Activated T-helper 1 cell treated with anti-CD3 and anti-CD28 coated beads, Interleukin-12 subunit alpha, Interleukin-12 subunit beta, Interleukin-2, Interleukin-4 antibody, amounts not matched to agents 30 ng/mL and 10 ng/mL and 1 ng/mL, durations not matched to agents 14 hours and 24 hours and 36 hours (primary cell): ENCODE measurements at places on chromosomes 6 and 20.
A peak's percentile ranks its signal among the peaks of the same experiment; 100 is the strongest.

DNA sequence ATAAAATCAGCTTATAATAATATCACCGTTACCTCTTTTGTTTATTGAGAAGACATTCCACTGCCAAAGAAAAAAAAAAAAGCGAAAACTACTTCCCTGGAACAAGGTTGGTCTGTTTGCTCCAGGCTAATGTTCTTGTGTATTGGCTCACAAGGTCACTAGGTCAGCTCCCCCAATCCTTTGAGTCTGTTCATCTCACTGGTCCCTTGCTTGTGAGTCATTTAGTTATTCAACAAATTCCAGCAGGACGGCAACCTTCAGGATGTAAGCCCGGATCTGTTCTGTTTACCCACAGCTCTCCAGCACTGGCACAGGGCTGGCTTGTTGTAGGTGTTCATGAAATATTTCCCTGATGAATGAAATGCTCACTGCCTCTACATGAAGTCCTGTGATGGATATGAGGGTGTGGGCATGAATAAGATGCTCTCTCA is 3.3 kb downstream of the ARHGAP40 start:
- no peak for DNase-seq

DNA sequence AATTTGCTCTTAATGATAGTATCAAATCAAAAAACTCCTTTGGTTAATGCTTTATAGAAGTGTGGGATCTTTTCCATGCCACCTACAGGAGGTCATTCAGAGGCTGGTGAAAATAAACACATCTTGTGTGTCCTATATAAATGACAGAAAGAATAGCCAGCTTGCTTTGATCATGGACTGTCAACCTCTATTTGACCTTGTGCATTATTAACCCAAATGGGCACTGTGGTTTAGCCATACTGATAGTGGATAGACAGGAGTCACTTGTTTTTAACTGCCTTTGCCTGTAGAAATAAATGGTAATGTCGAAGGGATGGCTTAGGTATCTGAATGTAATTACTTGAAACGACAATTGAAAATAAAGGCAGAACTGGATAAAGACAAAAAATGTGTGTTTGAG is 123.8 kb downstream of the CDKAL1 start:
- DNase-seq, result no peak

DNA sequence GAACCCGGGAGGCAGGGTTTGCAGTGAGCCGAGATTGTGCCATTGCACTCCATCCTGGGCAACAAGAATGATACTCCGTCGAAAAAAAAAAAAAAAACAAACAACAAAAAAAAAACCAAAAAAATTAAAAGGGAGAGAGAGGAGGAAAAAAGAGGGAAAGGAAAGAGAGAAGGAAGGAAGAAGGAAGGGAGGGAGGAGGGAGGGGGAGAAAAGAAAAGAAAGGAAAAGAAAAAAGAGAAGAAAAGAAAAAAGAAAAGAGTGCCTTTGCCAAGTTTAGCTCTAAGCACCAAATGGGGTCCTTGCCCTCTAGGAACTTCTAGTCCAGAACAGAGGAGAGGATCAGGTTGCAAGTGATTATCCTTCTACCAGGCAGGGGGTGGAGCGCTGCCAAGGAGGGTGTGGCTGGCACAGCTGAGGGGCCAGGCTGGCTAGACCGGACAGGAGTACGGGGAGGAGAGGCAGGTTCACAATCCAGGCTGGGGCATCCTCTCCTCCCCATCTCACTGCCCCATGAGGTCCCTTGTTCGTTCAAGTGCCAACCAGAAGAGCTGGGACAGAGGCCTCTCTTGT is 19.1 kb downstream of the GNAS start:
- no peak for DNase-seq

- no peak for DNase-seq
Observed at GRCh38 chr20:58746620-58747019, 54.0 kb downstream of the NPEPL1 start.

GRCh38 chr6:14474816-14475215 is 357.2 kb downstream of the CD83 start:
- DNase-seq, result no peak

DNA sequence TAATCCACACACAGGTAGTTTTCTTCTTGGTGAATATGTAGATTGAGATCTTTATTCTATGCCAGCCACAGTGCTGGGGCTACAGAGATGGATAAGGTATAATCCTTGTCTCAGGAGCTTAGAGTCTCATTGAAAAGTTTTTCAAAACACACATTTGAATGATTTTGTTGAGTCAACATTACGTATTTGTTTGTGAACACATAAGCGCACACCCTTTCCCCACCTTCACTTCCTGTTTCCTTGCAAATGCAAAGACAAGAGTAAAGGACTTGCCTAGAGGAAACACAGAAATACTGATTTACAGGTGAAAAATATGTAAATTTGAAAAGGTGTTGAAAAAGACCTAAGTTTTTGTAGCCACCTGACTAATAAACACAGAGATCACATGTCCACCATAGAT is 27.8 kb downstream of the VAPB start:
- DNase-seq, result no peak

DNA sequence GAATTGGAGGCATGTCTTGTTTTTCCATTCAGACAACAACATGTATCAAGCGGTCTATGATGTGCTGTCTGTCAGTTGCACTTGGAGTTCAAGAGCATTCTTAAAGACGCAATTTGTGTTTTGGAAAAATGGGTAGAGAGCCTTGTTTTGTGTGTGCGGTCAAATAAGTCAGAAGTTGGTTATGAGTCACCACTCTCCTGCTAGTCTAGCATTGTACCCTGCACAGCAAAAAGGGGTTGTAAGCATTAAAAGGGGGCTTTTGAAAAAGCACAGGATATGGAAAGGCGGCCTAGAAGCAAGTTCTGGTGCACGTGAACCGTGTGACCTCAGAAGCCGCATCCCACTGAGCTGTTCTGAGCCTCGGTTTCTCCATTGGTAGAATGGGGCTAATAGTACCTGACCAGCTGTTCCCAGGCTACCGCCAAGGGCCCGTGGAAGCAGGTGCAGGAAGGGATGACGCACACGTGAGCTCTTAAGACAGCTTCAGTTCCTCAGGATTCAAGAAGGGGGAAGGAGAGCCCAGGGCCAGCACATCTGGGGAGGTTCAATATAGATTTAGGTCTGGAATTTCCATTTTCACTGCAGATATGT is 61.6 kb upstream of the SNX9 start:
- DNase-seq, result peak; percentile 54

DNA sequence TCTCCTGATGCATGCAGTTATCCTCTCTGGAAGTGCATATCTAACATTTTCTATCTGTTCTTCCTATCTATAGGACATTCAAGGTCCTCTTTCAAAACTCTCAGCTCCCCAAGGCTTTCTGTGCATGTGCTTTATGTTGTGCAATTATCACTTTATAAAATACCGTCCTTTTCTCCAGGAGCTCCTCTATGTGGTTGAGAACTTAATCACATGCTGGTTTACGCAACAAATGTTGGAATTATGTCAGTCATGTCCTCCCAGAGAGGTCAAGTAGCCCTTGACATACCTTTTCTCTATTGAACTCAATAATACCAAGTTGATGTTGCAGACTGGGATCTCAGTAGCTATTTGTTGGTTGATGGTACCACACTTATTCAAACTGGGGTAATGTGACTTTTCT is 388.4 kb downstream of the BTBD3 start:
- DNase-seq, result no peak

- DNase-seq, result no peak
Observed at GRCh38 chr6:103750603-103751002, 1109.1 kb downstream of the HACE1 start.
